ENCODE measurements at places on chromosomes 2 and 18.

- no peak for DNase-seq
These were observed 508.9 kb upstream of the TCF4 start for GRCh38 chr18:56096861-56097260.

DNA sequence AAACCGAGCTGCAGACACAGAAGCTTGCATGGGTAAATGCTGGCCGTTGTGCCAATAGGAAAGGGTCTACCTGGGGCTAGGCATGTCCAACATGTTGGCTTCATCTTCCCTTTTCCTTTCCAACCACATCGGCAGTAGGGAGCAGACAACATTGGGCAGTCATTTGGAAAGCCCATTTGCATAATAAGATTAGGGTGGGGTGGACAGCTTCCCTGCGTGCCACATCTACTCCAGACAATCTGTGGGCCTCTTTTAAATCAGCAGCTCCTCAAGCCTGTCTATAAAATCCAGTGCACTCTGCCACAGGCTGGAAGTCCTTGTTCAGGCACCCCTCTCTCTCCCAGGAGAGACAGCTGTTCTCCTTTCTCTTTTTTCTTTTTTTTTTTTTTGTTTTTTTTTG is 203.6 kb upstream of the KYNU start:
- no peak for DNase-seq

GRCh38 chr2:20634507-20635112 is 16.3 kb downstream of the HS1BP3 start:
- peak; percentile 37 for DNase-seq

DNA sequence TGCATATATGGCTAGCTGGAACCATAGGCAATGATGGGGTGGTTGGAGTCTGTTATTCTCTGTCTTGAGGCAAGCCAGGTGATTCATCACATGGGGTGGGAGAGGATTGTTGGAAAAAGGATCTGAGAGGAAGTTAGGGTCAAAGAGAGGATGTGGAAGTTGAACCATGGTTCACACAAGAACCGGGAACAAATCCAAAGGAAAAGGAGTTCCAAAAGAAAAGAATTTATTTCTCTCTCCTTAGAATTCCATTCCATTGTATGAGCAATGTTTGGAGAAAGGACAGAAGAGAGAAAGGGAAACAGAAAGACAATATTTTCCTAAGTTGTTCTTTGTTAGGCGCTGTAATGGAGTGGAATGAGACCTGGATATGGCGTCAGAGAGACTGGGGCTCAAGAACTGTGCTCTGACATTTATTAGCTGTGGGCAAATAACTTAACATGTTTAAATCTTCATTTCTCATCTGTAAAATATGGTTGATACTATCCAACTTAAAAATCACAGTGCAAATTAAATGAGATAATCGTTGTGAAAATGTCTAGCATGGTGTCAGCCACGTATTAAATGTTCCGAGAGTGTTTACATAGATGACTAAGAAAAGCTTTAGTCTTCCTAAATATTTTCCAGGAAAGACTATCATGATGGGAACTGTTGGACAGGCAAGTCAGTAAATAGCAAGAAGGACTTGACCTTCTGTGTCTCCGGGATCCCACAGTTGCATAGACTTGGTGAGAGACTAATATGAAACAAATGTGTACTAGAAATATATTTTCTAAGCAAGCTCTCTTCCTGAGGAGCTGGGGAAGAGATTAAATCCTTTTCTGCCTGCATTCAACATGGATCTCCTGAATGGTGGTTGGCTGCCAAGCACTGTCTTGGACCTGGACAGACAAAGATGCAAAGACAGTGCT is 71.4 kb downstream of the TRIB2 start:
- no peak for DNase-seq

GRCh38 chr18:616380-616995 is 19.7 kb downstream of the CLUL1 start:
- DNase-seq = no peak

DNA sequence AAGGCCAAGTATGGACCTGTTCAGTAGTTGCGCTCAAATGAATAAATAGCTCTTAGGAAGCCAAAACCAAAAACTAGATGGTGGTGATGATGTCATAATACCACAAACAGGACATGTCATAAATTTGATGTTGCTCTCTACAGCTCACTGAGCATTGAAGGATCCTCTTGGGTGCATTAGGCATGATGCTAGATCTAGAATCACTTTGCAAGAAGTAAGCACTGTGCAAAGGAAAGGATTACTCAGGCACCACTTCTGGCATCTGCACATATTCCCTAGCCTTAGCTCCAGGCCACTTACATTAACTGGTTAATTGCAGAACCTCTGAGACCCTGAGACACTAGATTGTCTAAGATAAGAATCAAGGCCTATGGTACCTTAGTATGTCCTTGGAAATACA is 58.0 kb downstream of the LRRTM1 start:
- no peak for DNase-seq

- peak; percentile 36 for DNase-seq
These were observed 290.1 kb upstream of the HDAC4 start for GRCh38 chr2:239690651-239691631.

GRCh38 chr2:88329815-88330603 is 122.5 kb downstream of the FOXI3 start:
- DNase-seq = no peak

Data from dorsolateral prefrontal cortex (tissue), 122 donors.